ENCODE measurements at places on chromosomes 4 and X. TPM values are rescaled to one million over a fixed set of nuclear protein-coding genes. Genes with fewer than 3 reads are reported as not detected.

- peak; percentile 30 for DNase-seq
Measured at GRCh38 chr4:144645631-144646522, at the start of gene HHIP. TSS of gene HHIP (plus strand) at chr4:144646156. CDS start at chr4:144646676, 520 bp downstream.

- no peak for DNase-seq
Measured at GRCh38 chr4:176817204-176817603, 24.5 kb upstream of the VEGFC start.

- DNase-seq: no peak
Measured at GRCh38 chr4:9812501-9813340, 31.3 kb downstream of the DRD5 start.

GRCh38 chr4:83180431-83180968, 66.0 kb upstream of the PLAC8 start:
- no peak for DNase-seq

DNA sequence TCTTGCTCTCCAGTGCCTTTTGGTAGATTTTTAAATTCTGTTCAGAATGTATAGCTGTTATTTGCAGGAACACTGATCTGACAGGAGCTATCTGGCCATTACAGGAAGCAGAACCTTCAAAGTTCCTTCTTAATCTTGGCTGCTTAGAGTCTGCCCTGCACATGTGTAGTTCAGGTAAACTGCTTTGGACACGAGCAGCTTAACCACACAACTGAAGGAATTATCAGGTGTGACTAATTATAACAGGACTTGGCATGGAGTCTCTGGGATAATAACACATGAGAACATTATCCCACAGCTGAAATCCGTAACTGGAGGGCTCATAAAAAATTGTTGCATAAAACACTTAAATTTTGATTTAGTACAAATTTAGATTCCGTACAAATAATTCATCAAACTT, 11.6 kb upstream of the ING2 start:
- DNase-seq: no peak

DNA sequence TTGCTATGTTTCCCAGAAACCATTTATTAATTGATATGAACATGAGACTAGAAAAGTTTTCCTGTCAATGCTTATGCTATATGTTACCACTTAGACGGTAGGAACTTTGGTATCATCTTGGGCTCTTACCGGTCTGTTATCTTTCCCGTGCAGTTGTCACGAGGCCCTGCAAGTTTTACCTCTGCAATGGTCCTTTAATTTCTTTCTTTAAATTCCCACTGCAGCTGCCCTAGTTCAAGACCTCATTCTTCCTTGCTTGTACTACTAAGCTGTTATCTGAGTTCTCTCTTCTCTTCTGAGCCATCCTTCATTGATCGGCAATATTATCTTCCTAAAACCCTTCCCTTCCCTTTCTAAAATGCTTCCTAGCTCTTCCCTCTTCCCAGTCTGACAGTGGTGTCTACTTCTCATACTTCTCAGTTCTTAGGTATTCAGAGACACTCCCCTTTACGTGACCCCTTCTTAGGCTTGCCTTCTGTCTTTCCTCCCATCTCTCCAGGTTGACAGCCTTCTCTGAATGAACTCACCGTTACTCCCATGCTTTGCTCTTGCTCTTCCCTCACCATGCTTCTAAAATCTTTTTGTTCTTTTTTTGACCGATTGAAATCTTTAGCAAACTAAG, 27.5 kb downstream of the MAGEA1 start:
- DNase-seq: no peak

- DNase-seq: peak; percentile 62
Measured at GRCh38 chrX:38804682-38805431, 3.6 kb downstream of the MID1IP1 start.

DNA sequence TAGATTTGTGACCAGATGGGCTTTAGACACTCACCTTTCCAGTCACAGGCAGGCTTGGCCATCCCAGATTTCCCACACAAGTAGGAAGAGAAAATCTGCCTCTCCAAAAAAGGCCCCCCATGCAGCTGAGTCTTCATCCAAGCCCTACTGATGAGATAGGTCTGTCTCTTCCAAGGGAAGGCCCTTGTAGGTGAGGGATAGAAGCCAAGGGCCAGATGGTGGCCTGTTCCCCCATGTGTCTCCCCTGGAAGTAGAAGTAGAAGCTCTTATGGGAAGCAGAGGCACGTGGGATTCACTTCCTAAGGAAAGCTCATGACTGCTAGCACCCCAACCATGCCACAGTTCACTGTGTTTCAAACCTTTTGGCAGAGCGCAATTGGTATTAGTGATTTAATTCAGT, 81.5 kb downstream of the REPS2 start:
- no peak for DNase-seq

- DNase-seq: no peak
Measured at GRCh38 chr4:54961357-54961975, 163.9 kb downstream of the KDR start.

DNA sequence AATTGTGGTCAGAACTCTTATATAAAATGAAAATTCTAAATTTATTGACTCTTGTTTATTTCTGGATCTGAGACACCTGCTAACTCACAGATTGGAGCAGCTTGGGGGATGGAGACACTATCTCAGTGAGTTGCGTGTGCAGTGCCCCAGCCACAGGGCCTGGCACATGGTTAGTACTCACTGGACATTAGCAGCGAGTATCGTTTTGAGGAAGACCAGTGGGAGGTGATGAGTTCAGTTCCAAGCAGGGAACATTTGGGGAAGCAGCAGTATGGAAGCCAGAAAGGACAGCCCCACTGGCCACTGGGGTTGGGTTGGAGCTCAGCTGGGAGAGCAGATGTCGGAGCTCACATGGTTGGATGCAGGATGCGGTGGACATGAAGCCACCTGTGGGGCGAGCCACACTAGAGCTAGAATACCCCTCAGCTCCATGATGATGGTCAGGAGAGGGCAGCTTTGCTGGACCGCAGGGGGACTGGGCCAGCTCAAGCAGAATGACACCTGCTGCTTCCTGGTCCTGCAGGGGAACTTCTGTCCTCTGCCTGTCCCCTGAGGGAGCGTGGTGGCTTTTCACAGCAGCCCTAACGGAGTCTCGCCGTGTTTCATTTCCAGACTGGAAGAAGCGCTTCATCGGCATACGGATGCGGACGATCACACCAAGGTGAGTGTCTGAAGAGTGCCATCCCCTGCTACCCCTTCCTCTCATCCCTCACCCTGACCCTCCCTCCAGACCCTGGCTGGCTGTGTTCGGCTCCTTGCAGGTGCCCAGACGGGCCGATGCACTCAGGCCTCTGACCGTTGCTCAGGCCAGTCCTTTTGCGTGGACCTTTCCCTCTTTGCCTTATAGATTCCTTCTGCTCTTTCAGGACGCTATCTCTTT, 32.5 kb downstream of the HTRA3 start:
- DNase-seq: no peak

GRCh38 chrX:103742339-103742738, 31.6 kb downstream of the TMEM31 start:
- DNase-seq: no peak

DNA sequence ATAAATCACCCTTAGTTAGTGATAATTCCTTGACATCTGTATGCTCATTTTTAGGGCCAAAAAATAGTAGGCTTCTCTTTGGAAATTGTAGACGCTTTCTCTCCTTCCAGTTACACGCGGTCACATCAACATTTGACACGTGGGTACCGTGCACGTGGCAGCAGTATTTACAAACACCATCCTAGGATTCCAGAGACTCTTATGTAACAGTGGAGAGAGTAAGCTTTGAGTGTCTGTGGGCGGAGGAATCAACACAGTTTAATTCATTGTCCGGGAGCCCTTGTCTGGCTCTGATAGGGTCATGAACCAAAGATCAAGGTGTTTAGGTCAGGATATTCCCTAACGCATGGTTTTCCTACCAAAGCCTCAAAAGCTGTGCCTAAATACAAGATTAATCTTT, 12.2 kb downstream of the TET2 start:
- DNase-seq: no peak

- DNase-seq: no peak
Measured at GRCh38 chr4:75545526-75545925, 10.3 kb upstream of the ODAPH start.

DNA sequence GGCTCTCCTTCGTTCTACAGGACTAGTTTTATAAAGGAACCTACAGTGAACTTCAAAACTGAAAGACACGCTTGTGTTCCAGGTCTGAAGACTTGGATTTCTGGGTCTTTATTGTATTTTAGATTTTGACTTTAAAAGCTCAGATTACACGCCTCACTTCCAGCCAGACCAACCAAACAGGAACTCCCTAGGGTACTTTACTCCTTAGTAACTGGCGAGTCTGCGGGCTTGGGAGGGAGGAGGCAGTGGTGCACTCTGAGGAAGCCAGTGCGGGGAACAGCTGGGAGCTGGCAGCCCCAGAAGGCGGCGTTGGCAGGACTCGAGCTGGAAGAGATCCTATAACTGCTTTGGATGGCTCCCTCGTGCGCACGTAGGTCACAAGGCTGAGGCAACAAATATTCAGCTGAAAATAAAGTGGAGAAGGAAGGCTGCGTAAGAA, 391 bp upstream of the PHKA1 start:
- DNase-seq: peak; percentile 75

GRCh38 chr4:8582016-8582415, 1.8 kb downstream of the GPR78 start:
- DNase-seq: no peak

DNA sequence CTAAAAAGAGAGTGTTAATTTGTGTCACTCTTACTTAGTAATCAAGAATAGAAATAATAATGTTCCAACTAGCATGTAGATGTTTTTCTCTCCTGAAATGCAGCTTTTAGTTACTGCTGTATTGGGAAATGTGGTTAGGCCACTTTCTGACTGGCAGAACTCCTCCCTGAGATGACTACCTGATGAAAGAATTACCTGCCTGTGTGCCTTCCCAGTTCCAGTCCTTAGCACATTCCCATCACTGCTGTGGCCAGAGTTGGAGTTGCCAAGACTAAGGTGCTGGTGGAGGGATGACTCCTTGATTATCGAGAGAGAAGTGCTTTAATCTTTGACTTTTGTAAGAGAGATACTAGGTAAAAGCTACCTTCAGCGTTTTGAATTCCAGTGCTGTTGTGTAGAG, 9.5 kb downstream of the GAB1 start:
- no peak for DNase-seq

GRCh38 chr4:37241647-37242046, 2.9 kb upstream of the NWD2 start:
- DNase-seq: no peak

DNA sequence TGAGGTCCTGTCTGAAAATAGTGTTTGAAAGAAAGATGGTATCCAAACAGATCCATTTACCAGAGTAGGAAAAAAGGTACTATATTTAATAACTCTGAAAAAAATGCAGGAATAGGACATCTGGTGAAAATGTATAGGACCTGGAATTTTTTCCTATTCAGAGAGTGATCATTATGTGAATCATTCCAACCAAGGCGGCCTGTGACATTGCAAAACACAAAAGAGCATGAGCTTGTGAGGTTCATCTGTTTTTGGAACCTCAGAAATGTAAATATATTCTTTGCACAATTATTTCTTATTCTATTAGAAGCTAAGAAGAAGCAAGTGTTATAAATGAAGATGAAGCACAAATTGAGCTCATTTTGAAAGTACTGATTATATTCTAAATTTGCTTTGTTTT, 2.0 kb downstream of the C4orf51 start:
- no peak for DNase-seq

GRCh38 chr4:16598597-16599206, 299.7 kb downstream of the LDB2 start:
- DNase-seq: no peak

DNA sequence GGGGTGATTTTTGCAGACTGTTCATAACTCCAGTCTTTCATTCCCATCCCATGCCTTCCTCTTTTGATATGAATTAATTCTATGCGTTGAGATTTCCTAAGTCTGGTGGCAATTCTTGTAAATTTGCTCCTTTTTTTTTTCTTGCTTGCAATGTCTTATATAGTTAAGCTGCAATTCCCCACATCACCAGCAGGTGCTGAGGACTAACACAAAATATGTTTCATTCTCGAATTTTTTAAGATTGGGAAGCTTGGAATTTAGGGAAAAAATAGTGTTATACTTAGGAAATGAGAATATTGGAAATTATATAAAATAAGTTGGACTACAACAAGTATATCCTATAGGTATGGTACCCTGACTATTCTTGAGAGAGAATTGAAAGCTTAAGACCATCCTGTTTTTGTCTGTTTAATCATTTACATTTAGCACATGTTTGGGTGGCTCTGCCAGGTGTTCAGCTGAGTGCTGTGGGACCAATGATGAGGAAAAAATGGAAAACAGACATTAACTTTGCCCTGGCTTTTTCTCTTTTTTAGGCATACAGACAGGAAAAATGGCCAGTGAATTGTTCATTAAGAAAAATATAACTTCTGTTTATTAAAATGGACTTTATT, 30.2 kb downstream of the AFF2 start:
- DNase-seq: no peak

DNA sequence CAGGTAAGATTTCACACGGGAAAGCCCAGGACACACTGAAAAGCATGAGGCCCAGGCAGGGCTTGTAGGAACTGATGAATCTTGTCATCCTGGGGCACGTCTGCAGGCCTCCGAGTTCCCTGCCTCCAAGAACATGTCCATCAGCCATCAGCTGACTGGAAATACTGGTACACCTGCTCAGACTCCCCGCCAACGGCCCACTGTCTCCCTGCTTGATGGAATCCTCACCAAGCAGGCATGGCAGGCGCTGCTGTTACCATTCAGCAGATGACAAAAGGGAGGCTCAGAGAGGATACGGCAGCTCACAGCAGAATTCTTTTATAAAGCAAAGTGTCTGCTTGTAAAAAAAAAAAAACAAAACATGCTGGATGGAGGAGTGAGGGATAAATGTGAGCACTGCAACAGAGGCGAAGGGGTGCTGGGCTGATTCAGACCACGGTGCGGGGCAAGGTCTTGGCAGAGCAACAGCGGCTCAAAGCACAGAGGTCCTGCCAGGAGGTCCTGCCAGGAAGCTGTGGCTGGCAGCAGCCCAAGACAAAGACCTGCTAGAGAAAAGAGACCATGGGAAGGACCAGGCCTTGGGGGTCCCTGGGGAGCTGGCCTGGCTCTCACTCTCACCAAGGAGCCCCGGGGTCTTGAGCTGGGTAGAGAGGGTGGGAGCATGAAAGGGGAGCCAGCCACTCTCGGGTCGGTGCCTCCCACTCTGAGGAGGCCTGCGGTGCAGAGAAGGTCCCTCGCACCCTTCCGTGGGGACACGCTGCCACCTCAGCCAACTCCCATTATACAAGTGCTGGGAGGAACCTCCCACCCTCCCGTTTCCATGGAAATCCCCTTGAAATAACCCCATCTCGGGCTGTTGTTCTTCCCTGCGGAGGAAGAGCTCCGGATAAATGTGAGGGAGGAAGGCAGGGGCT, 25.6 kb downstream of the PPP2R2C start:
- peak; percentile 58 for DNase-seq

GRCh38 chr4:127616898-127617297, 15.9 kb upstream of the INTU start:
- no peak for DNase-seq

SOWAHD gene
- 0.16 TPM for total RNA-seq

MCF2 gene
- 0.24 TPM for total RNA-seq

ZNF718 gene
- total RNA-seq: 7.1 TPM

SSR4 gene
- total RNA-seq: 183 TPM

CT45A2 gene
- not detected for total RNA-seq

SPANXA1 gene
- not detected for total RNA-seq

HDX gene
- 3.2 TPM for total RNA-seq

TCEAL5 gene
- 0.50 TPM for total RNA-seq

ELF4 gene
- total RNA-seq: 6.4 TPM

MAGEB16 gene
- not detected for total RNA-seq

PASD1 gene
- not detected for total RNA-seq

PCDH7 gene
- total RNA-seq: 1.5 TPM

DRD5 gene
- 0.47 TPM for total RNA-seq

SORCS2 gene
- 2.6 TPM for total RNA-seq

CENPVL1 gene
- not detected for total RNA-seq

ZMAT1 gene
- 4.1 TPM for total RNA-seq

CXorf49 gene
- total RNA-seq: not detected

ARHGEF6 gene
- total RNA-seq: 40.0 TPM

LONRF3 gene
- 5.5 TPM for total RNA-seq

ZFYVE28 gene
- 7.2 TPM for total RNA-seq

MAGEB1 gene
- not detected for total RNA-seq

MGARP gene
- total RNA-seq: 1.2 TPM

Measured in left cardiac atrium (tissue), 4 donors.